ENCODE measurements at places on chromosomes 3 and 15. TPM values are rescaled to one million over a fixed set of nuclear protein-coding genes. Genes with fewer than 3 reads are reported as not detected.

Gene GP5
- 0.02 TPM for polyA plus RNA-seq

Gene KBTBD13
- not detected for polyA plus RNA-seq

Gene MINAR1
- 0.10 TPM for polyA plus RNA-seq

DNA sequence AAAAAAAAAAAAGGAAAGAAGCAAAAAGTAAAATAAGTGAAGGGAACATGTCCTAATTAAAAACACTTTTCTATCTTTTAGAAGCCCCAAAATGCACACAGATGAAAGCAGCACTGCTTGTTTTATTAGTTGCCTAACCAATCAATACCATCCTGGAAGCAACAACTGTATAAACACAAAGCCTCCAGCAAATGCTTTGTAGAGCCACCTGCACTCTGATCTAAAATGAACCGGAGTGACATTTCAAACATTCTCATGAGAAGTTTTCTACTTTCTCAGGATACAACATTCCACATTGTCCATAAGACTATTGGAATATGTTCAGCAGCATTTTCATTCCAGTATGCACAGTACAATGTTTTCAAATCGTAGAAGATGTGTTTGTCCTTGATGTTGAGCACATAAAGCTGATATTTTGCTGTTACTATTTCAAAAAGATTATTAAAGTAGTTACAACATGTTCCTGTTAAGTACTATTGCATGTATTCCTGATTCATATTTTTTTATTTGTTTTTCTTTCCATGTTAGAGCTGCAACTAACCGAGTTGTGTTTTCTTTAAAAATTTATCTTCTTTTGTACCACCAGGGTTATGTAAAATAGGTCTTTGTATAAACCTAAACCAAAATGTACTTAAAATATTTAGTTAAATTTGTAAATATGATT is 50.3 kb upstream of the PLSCR5 start:
- H3K27me3 ChIP-seq, result no peaks in the 10 kb centered on the region
- H3K4me3 ChIP-seq, result no peak overlapping the region
- no peak for DNase-seq
- no peaks in the 10 kb centered on the region for H3K4me1 ChIP-seq

DNA sequence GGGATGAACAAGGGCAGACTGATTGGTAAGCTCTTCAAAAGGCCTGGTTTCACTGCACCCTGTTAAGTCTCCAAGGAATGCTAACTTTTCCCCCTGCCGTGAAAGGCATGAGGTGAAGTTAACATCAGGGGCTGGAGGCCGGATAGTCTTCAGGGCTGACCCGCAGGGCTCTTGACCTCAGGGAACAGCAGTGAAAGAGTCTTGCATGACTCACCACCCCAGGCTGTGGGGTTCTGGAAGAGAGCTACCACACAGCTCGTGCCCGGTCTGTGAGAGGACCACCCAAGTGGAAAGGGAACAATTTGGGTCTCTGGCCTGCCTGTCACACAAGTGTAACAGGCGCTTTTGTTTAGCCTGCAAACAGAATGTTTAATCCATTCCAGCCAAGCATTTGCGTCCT is 504.9 kb downstream of the EDEM1 start:
- H3K4me1 ChIP-seq, result no peaks in the 10 kb centered on the region
- H3K27me3 ChIP-seq, result no peaks in the 10 kb centered on the region
- no peaks in the 10 kb centered on the region for H3K36me3 ChIP-seq
- H3K4me3 ChIP-seq, result no peak overlapping the region
- DNase-seq, result no peak
